Stomach (tissue), 19 donors: ENCODE measurements at places on chromosomes 1 and 21. TPM values are rescaled to one million over a fixed set of nuclear protein-coding genes. Genes with fewer than 3 reads are reported as not detected.
A peak's percentile ranks its signal among the peaks of the same experiment; 100 is the strongest.

XCL2 gene
- total RNA-seq, result not detected

HTR6 gene
- total RNA-seq, result not detected

KRTAP10-9 gene
- total RNA-seq, result not detected

KIF26B gene
- total RNA-seq, result 3.2 TPM

AMY1B gene
- not detected for total RNA-seq

CFHR2 gene
- total RNA-seq, result not detected

GJC2 gene
- 1.7 TPM for total RNA-seq

- no peak for DNase-seq
Measured at GRCh38 chr1:222049176-222049575, 307.3 kb upstream of the DUSP10 start.

- DNase-seq, result no peak
Measured at GRCh38 chr1:56147459-56147858, 431.9 kb downstream of the PLPP3 start.

- DNase-seq, result no peak
Measured at GRCh38 chr1:152968248-152968647, 2.2 kb upstream of the SPRR4 start.

- DNase-seq, result peak; percentile 65
Measured at GRCh38 chr1:43763497-43763973, 56.2 kb downstream of the ST3GAL3 start.

- DNase-seq, result no peak
Measured at GRCh38 chr1:208521534-208521933, 277.4 kb upstream of the PLXNA2 start.

- DNase-seq, result peak; percentile 38
Measured at GRCh38 chr1:44485229-44485933, 80.3 kb downstream of the RNF220 start.

DNA sequence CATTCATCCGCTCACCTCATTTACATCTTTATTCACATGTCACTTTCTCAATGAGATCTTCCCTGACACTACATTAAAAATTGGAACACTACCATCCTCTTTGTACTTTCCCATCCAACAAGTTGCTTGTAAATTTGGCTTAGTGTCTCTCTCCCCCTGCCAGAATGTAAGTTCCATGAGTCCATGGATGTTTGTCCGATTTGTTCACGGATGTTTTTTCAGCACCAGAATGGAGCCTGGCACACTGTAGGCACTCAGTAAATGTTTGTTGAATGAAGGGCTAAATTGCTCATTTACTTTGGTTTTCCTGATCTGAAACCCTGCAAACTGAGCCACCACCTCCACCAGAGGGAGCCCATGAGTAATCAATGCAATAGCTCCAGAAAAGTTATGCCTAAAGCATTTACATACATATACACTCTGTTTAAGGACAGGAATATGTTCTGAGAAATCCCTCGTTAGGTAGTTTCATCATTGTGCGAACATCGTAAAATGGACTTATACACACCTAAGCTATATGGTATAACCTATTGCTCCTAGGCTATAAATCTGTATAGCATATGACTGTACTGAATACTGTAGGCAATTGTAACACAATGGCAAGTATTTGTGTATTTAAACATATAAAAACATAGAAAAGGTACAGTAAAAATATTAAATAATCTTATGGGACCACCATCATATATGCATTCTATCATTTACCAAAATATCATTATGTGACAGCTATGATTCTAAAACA lies 2.8 kb upstream of the EYA3 start:
- DNase-seq, result peak; percentile 86

GRCh38 chr1:52413410-52413989 lies 9.1 kb downstream of the PRPF38A start:
- DNase-seq, result no peak

DNA sequence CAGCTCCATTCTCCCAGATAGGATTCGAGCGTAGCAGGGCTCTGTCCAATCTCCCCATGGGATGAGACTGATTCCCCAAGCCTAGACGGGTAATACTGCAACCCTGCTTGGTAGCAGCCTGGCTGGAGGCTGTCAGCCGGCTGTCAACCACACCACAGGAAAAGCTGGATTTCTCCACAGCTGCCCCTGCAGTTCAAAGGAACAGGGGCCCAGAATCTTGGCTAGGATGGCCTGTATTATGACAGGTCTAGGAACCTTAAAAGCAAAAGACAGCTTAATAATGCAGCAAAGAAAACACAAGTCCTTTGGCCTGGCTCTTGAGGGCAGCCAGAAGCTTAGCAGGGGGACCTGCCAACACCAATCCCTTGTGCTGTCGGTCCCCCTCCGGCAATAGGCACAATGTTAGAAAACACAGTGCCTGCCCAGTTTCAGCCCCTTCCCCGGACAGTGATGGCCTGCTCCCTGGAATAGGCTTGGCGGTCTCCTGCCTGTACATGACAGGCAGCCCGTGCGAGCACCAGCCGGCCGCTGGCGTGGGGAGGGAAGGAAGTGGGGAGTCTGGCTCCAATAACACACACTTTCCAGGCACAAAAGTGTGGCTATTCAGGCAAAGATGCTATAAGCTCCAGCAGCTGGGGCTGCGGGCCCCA lies 90.5 kb downstream of the TRABD2B start:
- no peak for DNase-seq

DNA sequence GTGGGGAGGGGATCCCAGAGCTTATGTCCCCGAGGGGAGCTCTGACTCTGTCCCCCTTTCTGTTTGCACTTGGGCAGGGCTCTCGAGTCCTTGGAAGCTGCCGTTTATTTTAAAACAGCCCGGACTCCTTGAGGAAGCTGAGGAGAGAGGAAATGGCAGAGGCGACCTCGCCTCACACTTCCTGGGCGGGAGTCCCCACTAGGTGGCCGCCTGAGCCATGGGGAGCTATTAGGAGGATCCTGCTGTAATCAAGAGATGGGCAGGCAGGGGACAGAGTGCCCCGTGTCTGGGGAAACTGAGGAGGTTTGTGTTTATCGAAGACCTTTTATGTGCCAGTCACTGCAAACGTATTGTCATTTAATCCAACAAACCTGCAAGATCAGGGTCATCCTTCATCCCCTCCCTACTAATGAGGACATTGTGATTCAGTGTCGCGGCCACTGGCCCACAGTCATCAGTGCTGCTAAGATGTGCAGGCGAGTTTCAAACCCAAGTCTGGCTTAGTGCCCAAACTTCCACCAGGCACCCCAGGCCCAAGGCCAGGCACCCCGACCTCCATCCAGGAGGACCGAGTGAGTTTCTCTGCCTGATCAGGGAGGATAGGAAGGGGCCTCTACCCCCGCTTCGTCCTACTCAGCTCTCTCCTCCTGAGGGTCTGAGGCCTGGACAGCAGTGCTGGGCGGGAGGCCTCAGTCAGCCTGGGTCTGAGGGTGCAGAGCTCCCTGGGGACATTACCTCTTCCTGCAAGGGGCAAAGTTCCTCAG lies 316.9 kb upstream of the VAMP3 start:
- peak; percentile 47 for DNase-seq

DNA sequence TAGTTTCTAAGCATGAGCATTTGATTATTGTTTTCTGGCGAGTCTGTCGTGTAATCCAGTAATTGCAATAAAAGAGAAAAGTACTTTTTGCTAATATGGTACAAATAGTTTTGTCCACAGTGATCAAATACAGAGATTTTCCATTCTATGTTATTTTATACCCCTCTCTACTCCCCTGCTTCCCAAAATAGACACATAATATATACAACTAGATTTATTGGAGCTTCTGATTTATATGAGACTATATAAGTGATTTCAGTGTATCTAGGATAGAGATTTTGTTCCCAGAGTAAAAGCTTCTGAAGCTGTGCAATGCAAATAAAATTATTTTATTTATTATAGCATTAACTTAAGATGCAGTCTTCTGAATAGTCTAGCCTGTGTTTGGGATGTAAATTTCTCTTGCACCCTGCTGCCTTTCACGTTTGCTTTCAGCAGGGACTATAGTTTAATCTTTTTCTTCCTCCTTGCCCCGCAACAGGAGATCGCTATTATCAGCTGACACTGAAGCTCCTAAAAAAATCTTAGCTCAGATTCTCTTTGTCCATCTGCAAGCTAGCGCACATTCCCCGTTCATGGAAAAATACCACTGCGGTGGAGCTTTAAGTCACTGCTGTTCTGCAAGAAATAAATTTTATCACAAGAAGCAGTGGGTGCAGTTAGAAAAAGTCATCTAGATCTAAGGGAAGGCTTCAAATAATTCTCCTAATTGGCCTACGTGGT lies 273.3 kb downstream of the DISC1 start:
- no peak for DNase-seq

GRCh38 chr1:55824251-55824640 lies 609.1 kb upstream of the USP24 start:
- DNase-seq, result no peak

DNA sequence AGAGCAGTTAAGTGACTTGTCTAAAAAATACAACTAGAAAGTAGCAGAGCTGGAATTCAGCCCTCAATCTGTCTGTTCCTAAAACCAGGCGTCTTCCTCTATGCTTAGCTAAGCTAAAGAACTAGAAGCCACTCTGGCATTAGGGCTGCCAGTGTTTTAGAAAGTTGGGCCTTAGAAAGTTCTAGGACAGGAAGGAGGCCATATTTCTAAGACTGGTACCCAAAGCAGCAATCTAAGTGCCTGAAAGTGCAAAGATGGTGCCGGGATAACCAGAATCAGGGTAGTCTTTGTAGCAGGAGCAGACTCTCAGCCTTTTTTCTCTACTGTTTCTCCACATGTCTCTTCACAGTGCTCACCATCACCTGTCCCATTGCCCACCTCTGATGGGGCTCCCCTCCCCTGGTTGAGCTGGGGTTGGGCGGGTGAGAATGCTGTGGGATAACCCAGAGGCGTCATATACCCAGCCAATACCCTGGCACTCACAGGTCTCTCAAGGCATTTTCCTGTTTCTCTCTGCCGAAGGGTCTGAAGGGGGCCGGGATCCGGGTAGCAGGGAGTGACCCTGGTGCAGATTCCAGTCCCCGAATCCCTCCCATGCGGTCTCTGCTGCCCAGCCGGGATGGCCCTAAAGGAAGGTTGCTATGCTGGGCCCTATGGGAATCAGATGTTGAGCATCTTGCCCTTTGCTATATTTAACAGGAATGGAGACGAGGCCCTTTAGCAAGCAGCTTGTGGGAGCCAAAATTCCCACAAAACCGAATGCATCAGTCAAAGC lies 1.1 kb upstream of the RCSD1 start:
- no peak for DNase-seq

- DNase-seq, result peak; percentile 79
Measured at GRCh38 chr1:31937300-31938183, 626 bp downstream of the PTP4A2 start.

GRCh38 chr1:56583957-56584468 lies 4.7 kb upstream of the PLPP3 start:
- no peak for DNase-seq

DNA sequence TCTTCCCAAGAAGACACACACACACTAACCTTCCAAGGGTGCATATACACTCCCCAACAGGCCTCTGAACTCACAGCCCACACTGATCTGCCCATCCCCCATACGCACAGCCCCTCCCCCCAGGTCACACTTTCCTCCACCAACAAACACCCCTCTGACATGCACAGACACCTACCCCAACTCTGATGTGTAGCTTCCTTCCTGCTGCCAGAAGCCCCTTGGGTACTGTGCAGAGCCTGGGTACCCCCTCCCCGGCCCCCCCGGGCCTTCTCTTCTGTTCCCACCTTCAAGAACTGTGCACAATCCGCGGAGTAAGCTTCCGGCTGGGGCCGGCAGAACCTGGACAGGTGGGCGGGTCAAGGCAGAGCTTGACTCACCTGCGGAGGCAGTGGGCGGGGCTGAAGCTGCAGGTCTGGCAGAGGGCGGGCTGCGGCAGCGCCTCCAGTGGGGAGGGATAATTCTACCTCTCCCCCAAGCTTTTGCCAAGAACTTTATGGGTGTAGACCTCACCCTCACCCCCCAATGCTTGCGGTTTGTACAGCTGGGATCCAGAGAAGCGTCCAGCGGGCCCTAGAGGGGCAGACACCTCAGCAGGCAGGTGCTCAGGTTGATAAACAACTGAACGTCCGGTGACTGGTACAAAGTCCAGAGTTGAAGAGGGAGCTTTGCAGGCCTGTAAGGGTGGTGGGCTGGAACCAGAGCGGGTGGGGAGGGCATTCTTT lies at the start of gene C1orf210:
Gene C1orf210, minus strand, starts transcription at position 313 of the 722 bp plus-strand sequence. CDS start 2,311 bp downstream, outside the sequence.
- DNase-seq, result peak; percentile 96

GRCh38 chr1:204814166-204814884 lies 56.3 kb upstream of the NFASC start:
- no peak for DNase-seq

DNA sequence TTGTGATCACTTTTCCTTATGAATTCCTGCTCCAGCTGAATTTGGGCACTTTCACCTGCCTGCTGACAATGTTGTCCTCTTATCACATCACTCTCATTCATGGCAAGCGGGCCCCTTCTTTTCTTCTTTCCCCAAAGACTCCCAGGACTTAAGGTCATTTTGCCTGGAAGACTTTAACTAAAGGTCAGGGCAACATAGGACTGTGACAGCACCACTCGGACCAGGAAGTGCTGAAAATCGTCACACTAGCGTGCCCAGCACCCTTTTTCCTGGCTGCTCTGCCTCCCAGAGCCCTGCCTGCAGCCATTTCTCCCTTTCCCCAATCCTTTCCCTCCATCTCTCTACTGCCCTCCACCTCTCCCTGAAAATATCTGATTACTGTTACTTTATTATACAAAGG lies 35.4 kb downstream of the CD34 start:
- no peak for DNase-seq

DNA sequence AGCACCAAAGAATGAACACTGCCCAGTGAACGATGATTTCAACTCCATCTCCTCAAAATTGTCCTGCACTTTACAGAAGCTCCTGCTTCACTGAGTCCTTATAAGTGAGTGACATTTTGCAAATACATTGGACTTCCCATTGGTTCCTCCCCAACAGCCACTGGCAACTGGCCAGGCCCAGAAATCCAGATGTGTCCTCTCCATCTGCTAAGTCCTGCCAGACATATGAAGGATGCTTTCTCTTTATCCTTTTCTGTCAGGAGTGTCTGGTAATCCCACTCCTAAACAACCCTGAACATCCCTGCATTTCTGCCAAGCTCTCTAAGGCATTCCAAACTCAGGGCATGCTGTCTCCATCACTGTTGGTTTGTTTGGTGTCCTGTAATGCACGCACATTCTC lies 271.8 kb downstream of the RRAGC start:
- no peak for DNase-seq
